Midbrain (tissue), 1 donor: ENCODE measurements at places on chromosomes 2 and 18.

DNA sequence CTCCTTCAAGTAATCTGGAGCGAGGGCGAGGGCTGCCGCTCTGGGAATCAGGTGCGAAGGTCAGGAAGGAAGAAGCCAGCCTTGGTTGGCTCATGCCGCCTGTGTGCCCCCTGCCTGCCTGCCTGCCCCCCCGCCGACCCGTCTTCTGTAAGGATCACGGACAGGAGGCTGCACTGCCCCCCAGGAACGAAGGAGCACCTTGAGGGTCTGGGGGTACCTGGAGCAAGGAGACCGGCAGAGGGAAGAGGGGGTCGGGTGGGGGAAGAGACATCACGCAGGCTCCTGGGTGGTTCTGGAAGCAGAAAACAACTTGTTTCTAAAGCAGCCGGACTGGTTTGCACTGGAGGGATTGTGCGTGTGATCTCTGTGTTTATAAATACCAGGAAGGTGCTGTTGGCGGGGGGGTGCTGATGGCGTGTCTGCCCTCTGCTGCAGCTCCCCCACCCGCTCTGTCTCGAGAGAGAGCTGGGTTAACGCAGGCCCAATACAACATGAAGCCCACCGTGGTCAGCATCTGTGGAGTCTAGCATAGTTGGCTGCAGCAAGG lies 1.7 kb downstream of the FOSL2 start:
- DNase-seq = no peak

- no peak for DNase-seq
These were observed 14.1 kb downstream of the ZFP36L2 start for GRCh38 chr2:43212216-43212835.

DNA sequence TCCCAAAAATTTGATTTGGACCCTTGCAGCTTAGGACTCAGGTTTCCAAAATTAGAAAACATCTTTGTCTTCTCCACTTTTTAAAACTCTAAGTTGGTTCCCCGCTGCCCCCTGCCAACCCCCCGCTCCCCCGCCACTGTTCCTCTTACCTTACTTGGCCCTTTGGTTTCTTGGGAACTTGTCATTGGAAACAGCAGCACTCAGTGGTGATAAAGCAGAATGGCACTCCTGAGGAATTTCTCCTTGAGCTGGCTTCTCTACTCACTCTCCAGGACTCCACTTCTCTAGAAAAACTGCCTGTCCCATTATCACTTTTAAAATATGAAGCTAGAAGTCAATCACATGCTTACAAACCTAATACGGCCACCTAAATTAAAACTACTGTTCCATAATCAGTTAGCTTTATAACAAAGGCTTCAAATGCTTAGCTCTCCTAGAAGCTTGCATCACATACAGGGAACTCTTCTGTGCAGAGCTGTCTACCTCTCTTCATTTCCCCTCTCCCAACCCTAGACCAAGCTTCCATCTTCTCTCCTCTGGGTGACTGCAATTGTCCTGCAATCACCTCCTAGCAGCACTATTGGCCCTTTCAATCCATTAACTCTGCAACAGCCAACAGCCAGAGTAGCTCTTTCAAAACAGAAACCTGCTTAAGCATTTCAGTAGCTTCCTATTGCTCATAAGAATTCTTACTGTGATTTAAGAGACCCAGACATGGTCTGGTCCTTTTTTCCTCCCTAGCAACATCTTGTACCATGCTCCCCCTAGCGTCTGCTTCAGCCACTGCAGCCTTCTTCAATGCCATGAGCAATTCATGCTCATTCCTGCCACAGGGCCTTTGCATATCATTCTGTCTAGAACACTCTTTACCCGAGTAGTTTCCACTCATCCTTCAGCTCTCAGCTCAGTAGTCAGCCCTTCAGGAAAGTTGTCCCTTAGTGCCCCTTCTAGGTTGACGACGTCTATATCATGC lies 15.2 kb upstream of the PLEKHM3 start:
- peak; percentile 54 for DNase-seq

- DNase-seq = no peak
These were observed 1955.6 kb upstream of the CELF4 start for GRCh38 chr18:39521164-39521563.

DNA sequence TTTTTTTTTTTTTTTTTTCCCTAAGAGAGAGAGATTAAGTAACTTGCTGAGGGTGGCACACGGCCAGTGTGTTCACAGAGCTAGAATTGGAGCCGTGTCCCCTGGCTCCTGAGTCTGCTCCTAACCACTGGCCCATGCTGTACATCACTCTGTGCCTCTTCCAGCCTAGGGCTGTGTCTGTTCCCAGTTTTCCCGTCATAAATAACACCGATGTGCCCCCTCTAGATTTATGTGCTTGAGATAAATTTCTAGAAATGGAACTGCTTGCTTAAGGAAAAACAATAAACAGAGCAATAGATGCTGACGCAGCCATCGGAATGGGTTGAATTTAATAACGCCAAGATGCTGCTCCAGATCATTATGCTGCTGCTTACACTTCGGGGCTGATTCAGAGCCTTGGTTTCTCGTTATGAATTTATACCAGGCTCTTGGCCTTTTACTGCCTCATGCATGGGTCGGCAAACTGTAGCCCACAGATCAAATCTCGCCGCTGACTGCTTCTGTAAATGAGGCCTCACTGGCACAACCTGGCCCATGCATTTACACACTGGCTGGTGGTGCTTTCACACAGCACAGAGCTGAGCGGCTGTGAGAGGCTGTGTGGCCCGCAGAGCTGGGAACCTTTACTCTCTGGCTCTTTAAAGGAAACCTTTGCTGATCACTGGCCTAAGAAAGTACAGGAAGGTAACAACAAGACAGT lies 58.1 kb downstream of the NDUFA10 start:
- no peak for DNase-seq

DNA sequence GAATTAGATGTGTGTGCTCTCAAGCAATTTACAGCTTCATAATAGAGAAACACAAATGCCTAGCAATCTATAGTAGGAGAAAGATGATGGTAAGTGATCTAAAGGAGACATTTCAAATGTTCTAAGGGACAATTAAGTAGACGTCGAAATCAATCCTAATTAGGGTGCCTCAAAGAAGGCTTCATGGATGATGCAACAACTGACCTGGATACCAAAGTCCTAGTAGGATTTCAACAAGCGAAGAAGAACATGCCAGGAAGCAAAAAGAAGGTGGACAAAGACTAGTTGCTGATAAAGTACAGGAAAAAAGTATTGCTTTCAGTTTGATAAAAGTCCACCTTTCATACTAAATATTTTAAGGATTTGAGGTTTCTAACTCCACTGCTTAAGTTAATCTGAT lies 12.5 kb downstream of the FIGN start:
- DNase-seq = no peak

GRCh38 chr18:55439056-55439455 lies 148.9 kb downstream of the TCF4 start:
- DNase-seq = no peak

DNA sequence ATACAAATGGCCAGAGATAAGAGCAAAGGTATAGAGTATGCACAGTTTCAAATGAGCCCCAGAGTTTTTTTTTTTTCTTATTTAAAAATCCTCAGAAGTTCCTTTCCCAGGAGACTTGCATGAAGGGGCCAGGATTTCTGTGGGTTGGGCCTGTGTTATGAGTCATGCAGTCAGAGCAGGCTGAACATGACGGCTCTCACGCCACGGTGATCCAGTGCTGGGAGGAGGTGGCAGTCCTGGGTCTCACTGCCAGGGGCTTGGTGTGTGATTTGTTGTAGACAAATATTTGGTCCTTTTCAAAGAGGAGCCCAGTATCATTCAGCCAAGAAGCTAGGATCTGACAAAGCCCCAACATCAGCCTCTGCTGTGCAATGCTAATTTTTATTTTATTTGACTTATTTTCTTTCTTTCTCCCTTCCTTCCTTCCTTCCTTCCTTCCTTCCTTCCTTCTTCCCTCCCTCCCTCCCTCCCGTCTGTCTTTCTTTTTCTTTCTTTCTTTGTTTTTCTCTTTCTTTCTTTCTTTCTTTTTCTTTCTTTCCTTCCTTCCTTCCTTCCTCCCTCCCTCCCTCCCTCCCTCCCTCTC lies 10.4 kb upstream of the KCNE4 start:
- no peak for DNase-seq

DNA sequence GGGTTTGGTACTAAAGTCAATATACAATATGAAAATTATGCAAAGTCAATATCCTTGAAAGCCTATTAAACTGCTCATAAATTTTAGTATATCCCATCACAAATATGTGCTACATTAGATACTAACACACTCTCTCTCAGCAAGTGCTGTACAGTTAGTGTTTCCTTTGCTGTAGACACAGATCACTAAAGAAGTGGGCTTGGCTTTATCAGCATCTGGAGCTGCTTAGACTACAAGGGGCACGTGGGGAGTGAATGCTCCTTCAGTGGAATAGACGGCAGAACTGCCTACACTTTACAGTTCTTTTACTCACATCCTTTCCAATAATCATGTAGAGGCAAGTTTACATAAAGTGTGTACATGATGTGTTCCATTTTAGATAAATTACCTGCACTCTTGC lies 26.0 kb upstream of the EFEMP1 start:
- DNase-seq = no peak

DNA sequence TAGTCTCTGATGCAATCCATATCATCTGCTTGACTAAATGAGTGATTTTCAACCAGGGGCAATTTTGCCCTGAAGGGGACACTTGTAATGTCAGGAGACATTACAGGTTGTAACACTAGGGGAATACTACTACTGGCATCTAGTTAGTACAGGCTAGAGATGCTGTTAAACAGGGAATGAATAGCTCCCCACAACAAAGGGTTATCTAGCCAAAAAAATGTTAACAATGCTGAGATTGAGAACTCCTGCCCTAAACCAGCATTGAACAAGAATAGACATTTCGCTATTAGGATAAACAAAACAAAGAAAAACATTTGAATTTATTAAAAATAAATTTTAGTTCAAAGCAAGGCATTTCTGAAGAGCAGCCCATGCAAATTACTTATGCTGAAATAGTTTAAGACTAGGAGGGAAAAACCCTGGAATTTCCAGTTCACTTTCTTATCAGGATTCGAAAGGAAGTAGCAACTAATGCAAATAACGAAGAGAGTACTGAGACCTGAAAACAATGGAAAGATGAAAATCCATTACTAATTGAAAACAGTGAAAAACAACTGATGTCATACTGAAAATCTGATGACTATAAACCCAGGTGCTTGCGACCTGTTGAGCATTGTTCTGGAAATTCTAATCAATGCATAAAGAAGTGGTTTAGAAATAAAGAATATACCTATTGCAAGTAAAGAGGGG lies 53.1 kb downstream of the CAB39 start:
- no peak for DNase-seq

- DNase-seq = no peak
These were observed 464.6 kb downstream of the CNTNAP5 start for GRCh38 chr2:124489686-124490085.

- DNase-seq = no peak
These were observed 12.6 kb downstream of the RTP5 start for GRCh38 chr2:241882091-241882625.

DNA sequence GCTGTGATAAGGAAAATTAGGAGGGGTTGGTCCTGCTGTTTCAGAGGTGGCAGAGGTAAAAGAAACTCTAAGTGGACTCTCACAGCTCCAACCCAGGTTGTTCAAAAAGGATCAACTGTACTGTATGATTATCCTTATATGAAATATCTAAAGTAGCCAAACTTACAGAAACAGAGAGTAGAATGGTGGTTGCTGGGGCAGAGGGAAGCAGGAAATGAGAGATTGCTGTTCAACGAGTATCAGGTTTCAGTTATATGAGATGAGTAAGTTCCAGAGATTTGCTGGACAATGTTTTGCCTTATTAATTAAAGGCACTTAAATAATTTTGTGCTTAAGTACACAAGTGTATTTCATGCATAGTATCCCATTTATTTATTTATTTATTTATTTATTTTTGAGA lies 972.0 kb upstream of the LRRTM1 start:
- no peak for DNase-seq

DNA sequence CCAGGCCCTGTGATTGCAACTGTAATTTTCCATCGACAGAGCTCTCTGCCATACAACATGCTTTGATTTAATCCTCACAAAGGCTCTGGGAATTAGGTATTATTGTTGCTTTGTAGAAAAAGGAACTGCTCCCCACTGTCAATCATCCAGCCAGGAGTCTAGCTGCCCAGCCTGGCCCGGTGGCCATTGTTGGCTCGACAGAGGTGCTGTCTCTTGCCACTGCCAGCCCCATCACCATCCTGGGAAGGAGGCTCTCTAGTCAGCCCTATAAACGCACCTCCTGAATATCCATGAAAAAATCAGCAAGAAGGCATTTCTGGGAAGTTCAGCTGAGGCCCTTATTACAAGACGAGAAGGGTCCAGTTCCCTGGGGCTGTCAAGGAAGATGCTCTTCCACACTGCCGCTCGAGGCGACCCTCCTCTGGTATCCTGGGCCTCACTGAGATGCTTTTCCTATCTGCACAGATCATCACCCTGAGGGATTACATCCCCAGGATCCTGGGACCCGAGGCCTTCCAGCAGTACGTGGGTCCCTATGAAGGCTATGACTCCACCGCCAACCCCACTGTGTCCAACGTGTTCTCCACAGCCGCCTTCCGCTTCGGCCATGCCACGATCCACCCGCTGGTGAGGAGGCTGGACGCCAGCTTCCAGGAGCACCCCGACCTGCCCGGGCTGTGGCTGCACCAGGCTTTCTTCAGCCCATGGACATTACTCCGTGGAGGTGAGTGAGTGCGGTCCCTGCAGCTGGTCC lies 71.0 kb downstream of the TPO start:
- no peak for DNase-seq

DNA sequence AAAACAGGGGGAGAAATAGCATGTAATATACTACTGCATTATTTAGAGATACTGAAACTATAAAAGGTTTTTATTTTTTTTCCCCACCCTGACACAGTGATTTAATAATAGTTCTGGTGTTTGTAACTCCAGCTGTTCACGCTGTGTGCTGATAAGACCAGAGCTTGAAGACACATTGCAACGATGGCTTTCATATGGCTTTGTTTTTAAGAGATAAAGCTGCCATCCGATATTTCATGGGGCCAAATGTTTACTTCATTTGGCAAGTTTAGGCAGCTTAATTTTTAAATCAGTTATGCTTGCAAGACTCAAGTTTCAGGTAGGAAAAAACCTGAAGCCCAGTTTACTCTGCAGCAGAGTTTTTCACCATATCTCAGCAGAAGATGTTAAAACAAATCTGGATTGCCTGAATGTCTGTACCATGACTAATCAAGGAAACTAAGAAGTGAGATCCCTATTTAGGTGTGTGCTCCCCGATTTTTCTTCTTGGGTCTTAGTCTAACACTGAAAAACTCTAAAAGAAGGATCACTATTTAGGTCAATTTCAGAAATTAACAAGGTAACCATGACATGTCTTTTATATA lies 508.6 kb downstream of the PARD3B start:
- no peak for DNase-seq

GRCh38 chr2:28713577-28714298 lies 37.9 kb upstream of the PPP1CB start:
- no peak for DNase-seq

- peak; percentile 21 for DNase-seq
These were observed 251.9 kb upstream of the CHAC2 start for GRCh38 chr2:53515435-53516332.
